ENCODE measurements at places on chromosomes 3 and 15.
A peak's percentile ranks its signal among the peaks of the same experiment; 100 is the strongest.

DNA sequence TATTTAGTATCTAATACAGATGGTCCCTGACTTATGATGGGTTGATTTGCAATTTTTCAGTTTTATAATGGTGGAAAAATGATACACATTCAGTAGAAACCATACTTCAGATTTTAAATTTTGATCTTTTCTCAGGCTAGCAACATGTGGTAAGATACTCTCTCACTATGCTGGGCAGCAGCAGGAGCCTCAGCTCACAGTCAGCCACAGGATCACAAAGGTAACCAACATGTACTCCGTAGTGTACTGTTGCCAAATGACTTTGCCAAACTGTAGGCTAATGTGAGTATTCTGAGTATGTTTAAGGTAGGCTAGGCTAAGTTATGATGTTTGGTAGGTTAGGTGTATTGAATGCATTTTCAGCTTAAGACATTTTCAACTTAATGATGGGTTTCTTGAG, 498.6 kb upstream of the DPPA4 start:
- H3K4me3 ChIP-seq: no peak overlapping the region
- H3K4me1 ChIP-seq: no peaks in the 10 kb centered on the region
- H3K36me3 ChIP-seq: no peaks in the 10 kb centered on the region
- H3K27me3 ChIP-seq: no peaks in the 10 kb centered on the region

- H3K36me3 ChIP-seq: no peaks in the 10 kb centered on the region
- no peak overlapping the region for H3K27ac ChIP-seq
- H3K4me3 ChIP-seq: no peak overlapping the region
- H3K27me3 ChIP-seq: no peaks in the 10 kb centered on the region
Observed at GRCh38 chr3:14497321-14497720, 42.8 kb downstream of the GRIP2 start.

- H3K36me3 ChIP-seq: no peaks in the 10 kb centered on the region
- no peak overlapping the region for H3K4me3 ChIP-seq
- no peaks in the 10 kb centered on the region for H3K4me1 ChIP-seq
- DNase-seq: peak; percentile 87
Observed at GRCh38 chr3:175288621-175289020, 429.5 kb downstream of the NAALADL2 start.

GRCh38 chr3:57397175-57398026, 104.9 kb upstream of the ASB14 start:
- no peak overlapping the region for H3K27ac ChIP-seq
- H3K4me1 ChIP-seq: no peaks in the 10 kb centered on the region
- no peaks in the 10 kb centered on the region for H3K36me3 ChIP-seq
- peak; percentile 16 for DNase-seq
- H3K27me3 ChIP-seq: no peaks in the 10 kb centered on the region

DNA sequence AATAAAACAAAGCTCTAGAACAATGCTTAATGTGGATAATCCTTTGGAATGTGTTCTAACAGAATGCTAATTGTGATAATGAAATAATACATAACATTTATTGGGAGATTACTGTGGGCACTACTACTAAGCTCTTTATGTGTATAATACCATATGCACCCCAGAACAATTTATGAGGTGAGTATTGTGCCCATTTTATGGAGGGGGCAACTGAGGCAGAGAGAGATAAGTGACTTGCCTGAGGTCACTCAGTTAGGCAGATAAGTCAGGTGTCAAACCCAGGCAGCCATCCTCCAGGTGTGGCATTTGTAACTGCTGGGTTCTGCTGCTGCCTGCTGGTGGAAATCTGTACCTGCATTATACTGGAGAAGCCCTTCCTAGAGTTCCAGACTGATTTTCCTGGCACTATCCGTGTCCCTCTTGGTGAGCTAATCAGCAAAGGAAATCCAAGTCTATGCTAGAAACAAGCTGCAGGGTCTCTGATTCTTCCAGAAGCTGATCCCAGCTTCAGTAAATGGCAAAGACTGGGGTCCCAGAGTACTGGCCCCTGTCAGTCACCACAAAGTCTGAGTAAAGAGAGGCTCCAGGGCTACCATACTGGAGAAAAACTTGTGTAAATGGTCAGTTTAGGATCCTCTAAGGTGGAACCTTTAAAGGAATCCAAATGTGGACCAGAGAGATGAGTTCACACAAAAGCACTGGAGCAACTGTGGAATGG, 22.6 kb upstream of the RBP1 start:
- no peaks in the 10 kb centered on the region for H3K4me1 ChIP-seq
- peaks cover 4% of the 10 kb centered on the region for H3K36me3 ChIP-seq
- H3K4me3 ChIP-seq: no peak overlapping the region
- peak; percentile 56 for DNase-seq
- H3K27me3 ChIP-seq: no peaks in the 10 kb centered on the region

GRCh38 chr3:154050766-154051165, 70.4 kb upstream of the ARHGEF26 start:
- H3K27me3 ChIP-seq: no peaks in the 10 kb centered on the region
- no peak overlapping the region for H3K4me3 ChIP-seq
- H3K27ac ChIP-seq: no peak overlapping the region
- H3K36me3 ChIP-seq: no peaks in the 10 kb centered on the region
- DNase-seq: no peak

DNA sequence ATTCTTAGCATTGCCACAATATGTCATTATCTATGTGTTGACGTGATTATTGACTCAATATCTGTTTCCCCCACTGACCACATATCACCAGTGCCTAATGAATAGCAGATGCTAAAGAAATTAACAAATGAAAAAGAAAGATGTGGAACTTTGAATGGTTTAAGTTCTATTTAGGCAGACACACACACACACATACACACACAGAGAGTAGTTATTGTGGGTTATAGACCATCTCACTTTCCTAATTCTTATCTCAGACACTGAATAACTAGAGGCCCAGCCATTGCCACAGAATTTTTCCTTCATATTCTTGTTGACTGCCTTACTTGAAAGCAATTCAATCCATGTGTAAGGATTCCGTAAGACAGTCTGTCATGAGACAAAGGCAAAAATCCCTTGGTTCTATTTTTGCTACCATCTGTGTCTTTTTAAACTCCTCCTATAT, 61.9 kb upstream of the PHLDB2 start:
- no peaks in the 10 kb centered on the region for H3K4me1 ChIP-seq
- no peaks in the 10 kb centered on the region for H3K36me3 ChIP-seq
- no peak overlapping the region for H3K27ac ChIP-seq
- DNase-seq: no peak

DNA sequence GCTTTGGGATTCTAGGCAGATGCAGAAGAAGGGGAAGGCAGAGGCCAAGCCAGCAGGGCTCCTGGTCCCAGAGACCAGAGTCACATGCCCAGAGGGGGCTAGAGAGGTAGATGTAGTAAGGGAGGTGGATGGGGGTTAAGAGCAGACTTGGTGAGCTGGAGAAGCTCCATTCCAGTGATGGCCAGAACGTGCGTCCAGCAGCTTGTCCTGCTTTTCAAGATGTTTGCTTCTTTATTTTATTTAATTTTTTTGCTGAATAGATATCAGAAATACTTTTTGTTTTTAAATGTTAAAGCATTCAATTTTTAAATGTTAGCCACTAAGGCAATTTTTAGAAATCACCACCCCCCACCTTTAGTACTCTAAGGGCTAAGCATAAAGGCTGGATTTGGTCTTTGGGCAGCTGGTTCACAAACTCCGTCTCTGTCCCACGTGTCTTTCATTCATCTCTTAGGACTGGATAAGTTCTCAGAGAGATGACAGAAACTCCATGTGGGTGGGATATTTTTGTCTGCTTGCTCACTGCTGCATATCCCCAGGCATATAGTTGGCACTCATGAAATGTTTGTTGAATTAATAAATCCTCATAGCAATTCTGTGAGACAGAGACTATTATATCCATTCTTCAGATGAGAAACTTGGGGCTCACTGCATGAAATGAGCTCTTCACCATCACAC, 6.7 kb downstream of the COLQ start:
- DNase-seq: no peak
- H3K36me3 ChIP-seq: no peaks in the 10 kb centered on the region
- H3K27ac ChIP-seq: no peak overlapping the region
- no peaks in the 10 kb centered on the region for H3K27me3 ChIP-seq

DNA sequence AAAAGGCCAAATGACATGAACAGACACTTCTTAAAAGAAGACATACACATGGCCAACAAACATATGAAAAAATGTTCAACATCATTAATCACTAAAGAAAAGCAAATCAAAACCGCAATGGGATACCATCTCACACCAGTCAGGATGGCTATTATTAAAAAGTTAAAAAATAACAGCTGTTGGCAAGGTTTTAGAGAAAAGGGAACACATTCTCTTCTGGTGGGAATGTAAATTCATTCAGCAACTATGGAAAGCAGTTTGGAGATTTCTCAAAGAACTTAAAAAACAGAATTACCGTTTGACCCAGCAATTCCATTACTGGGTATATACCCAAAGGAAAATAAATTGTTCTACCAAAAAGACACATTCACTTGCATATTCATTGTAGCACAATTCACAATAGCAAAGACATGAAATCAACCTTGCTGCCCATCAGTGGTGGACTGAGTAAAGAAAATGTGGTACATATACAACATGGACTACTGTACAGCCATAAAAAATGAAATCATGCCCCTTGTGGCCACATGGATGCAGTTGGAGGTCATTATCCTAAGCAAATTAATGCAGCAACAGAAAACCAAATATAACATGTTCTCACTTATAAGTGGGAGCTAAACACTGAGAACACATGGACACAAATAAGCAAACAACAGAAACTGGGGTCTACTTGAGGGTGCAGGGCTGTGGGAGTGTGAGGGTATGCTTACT, 190.7 kb upstream of the MCTP2 start:
- H3K4me1 ChIP-seq: no peaks in the 10 kb centered on the region
- H3K27me3 ChIP-seq: no peaks in the 10 kb centered on the region
- H3K36me3 ChIP-seq: no peaks in the 10 kb centered on the region
- H3K4me3 ChIP-seq: no peak overlapping the region

- no peaks in the 10 kb centered on the region for H3K27me3 ChIP-seq
- no peak for DNase-seq
- H3K4me3 ChIP-seq: no peak overlapping the region
- H3K36me3 ChIP-seq: no peaks in the 10 kb centered on the region
Observed at GRCh38 chr3:82240322-82240721, 478.9 kb upstream of the GBE1 start.

DNA sequence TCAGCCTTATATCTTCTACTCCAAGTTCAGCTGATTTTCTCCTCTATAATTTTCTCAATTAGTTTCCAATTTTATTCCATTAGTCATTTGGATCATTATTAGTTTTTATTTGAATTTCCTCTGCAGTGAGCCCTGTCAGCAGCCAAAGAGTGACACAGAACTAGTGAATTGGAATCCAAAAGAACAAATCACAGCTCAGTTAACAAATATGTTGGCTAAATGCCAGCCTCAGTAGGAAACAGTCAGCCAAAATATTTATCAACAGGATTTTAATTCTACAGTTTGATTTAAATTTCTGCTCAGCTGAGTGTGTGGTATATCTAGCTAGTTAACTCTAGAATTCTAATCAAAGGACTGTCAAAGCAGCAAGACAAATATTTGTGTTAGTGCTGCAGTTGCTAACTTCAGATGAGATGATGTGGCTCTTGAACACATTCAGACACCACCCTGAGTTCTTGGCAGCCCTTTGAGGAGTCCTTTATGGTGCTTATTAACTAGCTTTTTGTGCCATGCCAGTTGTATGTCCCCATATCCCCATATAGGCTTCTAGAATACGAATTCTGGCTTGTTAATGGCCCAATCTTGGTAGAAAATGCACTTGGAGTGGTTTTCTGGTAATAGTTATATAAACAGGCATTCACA, 194.5 kb downstream of the CPNE4 start:
- no peaks in the 10 kb centered on the region for H3K27me3 ChIP-seq
- no peaks in the 10 kb centered on the region for H3K4me1 ChIP-seq
- no peak overlapping the region for H3K27ac ChIP-seq
- no peak overlapping the region for H3K4me3 ChIP-seq
- H3K36me3 ChIP-seq: no peaks in the 10 kb centered on the region
- no peak for DNase-seq

DNA sequence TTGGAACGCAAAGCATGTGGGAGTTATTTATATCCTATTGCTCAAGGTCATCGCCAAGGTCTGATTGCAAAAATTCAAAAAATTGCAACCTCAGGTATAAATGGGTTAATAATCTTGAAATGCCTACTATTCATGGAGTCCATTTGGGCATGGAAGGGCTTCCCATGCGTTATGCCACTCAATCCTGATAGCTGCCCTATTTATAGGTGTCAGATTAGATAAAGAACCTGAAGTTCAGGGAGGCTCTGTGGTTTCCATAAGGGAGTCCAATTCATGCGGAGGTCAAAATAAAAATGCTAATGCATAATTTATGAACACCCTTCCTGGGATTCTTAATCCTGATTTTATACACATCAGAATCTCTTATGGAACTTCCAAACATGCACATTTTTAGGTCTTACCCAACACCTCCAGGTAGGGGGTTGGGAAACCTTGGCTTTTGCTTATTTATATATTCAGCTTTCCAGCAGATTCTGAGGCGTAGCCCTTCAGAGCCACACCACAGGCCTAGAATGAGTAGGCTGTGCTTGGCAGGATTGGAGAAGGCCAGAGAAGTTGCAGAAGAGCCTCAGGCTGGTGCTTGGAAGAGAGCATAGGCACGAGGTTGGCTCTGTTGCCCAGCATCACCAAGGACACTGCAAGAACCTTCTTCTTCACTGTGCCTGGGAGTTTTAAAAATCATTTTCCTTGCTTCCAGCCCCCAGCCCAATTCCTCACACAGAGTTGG, 324.4 kb upstream of the CFAP20DC start:
- DNase-seq: no peak
- no peaks in the 10 kb centered on the region for H3K36me3 ChIP-seq
- no peak overlapping the region for H3K27ac ChIP-seq
- H3K4me1 ChIP-seq: no peaks in the 10 kb centered on the region
- H3K4me3 ChIP-seq: no peak overlapping the region

- H3K36me3 ChIP-seq: no peaks in the 10 kb centered on the region
- H3K27ac ChIP-seq: no peak overlapping the region
- H3K4me3 ChIP-seq: no peak overlapping the region
- H3K4me1 ChIP-seq: no peaks in the 10 kb centered on the region
- no peaks in the 10 kb centered on the region for H3K27me3 ChIP-seq
- DNase-seq: no peak
Observed at GRCh38 chr15:67784090-67784781, 41.1 kb upstream of the SKOR1 start.

DNA sequence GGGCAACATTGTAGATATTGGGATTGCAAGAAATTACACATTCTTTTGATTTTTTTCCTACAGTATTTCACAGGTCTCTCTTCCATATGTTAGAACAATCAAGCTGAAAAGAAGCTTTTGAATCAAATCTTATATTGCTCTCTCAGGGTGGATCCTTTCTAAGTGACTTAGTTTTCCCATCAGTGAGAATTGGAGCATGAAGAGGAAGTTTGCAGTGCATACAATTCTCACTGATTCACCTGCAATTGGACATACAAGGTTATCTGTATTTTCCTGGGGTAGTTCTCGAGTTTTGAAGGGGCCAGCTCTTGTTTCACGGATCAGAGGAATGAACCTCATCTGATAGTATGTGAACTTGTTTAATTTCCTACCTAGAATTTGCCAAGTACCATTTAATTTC, 150.8 kb downstream of the PEX5L start:
- H3K27me3 ChIP-seq: no peaks in the 10 kb centered on the region
- no peaks in the 10 kb centered on the region for H3K4me1 ChIP-seq
- no peak overlapping the region for H3K4me3 ChIP-seq
- DNase-seq: no peak
- no peaks in the 10 kb centered on the region for H3K36me3 ChIP-seq
- no peak overlapping the region for H3K27ac ChIP-seq

GRCh38 chr15:58473724-58474123, 41.9 kb downstream of the LIPC start:
- H3K36me3 ChIP-seq: no peaks in the 10 kb centered on the region
- H3K4me3 ChIP-seq: no peak overlapping the region
- no peaks in the 10 kb centered on the region for H3K27me3 ChIP-seq
- DNase-seq: no peak
- peaks cover 3% of the 10 kb centered on the region for H3K4me1 ChIP-seq
- peak overlapping the region; percentile 42 for H3K27ac ChIP-seq

All from lung (tissue), 17 donors.